ENCODE measurements at places on chromosomes 2 and 18.

- DNase-seq: no peak
Observed at GRCh38 chr18:48863432-48864065, 87.2 kb downstream of the SMAD7 start.

DNA sequence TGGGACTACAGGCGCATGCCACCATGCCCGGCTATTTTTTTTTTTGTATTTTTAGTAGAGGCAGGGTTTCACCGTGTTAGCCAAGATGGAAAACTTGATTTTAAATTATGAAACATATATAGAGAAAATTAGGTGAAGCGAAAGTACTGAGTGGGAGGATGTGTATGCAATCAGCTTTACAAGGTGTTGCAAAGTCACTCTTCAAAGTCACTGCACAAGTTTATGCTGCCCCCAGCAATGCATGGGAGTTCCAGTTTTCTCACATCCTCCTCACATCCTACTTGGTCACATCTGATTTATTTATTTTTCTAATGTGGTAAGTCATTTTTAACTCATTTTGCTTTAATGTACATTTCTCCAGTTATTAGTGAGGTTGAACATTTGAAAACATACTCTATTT is 49.2 kb upstream of the CHN1 start:
- DNase-seq: no peak

DNA sequence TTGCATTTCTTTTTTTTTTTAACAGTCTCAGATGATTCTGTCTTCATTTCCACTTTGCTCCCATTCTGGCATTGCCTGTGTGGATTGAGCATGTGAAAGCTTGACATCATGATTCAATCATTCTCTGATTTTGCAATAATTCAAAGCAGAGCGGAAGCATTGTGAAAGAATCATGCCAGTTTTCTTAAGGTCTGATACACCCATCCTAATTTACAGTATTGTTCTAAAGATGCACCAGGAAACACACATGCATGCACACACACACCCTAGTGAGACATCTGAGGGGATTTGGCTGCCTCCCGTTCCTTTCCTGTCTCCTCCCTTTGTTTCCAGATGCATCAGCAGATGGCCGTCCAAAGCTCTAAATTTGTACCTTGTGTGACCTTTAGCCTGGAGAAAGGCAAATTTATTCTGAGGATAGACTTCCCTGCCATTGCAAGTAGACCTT is 97.3 kb downstream of the FMNL2 start:
- no peak for DNase-seq

GRCh38 chr2:156405586-156405985 is 30.6 kb upstream of the GPD2 start:
- DNase-seq: no peak

GRCh38 chr2:2681711-2682251 is 350.7 kb upstream of the MYT1L start:
- DNase-seq: no peak

DNA sequence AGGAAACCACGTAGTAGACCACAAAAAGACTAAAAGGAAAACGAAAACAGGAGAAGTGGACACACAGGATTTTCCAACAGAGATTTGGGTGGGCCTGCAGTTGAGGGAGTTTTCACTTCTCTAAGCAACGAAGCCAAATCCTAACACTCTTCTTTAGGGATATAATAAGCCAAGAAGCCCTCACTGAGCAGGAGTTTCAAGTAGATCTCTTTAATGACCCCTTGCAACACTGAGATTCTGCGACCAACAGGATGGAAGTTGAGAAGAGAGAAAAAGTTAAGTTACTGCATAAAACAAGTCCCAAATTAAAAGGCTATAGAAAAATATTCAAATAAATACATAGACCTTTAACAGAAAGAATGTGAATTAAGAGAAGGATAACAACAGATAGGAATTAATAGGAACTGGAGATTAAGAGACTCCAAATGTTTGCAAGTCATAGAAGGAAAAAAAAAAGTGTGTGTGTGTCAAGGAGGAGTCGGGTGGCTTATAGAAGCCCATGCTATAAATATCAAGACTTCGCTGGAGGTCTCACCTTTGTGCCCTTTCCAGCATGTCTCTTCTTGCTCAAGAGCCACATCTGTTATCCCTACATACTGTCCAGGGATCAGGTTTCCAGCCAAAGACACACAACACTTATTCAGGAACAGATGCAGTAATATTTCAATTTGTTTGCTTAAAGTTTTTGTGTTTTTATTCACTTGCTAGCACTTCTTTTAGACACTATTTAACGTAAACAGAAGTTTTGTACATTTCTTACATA is 69.4 kb upstream of the ARHGAP28 start:
- DNase-seq: no peak

DNA sequence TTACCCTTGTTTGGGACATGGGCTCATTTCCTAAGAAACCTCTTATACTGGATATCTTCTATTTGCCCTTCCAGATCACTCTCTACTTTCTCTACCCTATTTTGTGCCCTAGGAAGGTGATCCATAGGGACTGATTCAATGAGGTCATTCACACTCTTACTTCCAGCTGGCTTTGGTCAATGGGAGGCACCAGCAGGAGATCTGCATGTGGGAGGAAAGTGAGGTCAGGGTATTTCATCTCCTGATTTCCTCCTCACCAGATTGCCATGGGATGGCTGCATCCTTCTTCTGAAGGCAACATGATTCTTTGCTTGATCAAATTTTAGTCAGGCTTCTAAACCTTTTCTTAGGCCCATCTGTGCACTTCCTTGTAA is 15.2 kb downstream of the M1AP start:
- no peak for DNase-seq

DNA sequence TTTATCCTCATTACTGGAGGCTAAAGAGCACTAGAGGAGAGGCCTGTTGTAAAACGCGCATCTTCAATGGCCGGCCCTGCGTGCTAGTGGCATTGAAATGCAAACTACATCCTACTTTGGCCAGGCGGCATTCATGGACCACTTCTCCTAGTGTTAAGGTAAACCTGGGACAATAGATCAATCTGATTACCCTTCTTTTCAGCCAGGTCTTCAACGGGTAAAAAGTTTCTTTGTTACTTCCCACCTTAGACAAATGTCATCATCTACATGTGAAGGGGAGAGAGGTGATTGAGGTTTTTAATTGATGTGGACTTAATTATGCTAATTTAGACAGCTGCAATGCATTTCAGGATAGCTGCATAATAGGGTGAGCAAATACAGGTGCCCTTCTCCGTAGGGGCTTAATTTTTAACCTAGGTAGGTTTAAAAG is 628.0 kb downstream of the ZEB2 start:
- DNase-seq: no peak

DNA sequence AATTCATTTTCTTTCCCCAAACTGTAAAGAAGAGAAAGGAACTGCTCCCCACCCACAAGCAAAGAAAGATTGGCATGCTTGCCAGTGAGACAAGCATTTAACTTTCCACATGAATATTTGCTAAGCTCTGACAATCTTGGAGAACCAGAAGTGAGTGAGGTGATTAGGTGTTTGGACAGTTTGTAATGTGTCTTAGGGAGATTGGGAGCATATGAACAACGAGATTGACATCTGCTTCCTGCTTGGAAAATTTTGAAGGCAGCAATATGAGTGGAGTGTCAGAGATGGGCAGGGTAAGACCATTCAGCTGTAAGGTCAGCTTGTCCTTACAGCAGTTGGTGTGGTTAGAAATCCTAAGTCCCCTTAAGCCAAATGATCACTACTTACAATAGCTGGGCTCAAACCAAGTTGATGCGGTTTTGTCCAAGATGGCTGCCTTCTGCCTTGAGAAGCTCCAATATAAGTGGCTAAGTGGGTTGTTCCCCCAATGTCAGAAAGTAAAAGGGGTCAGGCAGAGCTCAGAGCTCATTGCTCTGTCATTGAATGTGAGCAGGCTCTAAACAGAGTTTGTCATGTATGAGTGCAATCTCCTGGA is 36.0 kb upstream of the GALNT5 start:
- DNase-seq: no peak

DNA sequence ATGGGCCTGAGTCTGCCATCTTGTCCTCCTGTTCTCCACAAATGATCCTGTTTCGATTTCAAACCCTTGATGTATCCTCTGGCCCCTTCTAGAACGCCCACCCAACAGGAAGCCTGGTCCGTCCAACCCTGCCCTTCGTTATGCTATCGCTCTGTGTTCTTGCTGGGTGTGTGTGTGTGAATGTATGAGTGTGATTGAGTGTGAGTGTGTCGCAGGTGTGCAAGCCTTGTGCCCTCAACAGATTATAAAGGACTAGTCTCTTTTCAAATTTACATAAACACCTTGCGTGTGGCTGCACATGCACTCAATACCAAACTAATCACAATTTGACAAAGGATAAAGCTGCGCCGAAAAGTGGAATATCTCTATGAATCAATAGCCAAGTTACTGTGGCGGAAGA is 149.5 kb upstream of the SALL3 start:
- DNase-seq: no peak

- no peak for DNase-seq
Observed at GRCh38 chr2:201118961-201119854, 3.2 kb downstream of the CFLAR start.

- no peak for DNase-seq
Observed at GRCh38 chr2:74911061-74911460, 47.4 kb upstream of the POLE4 start.
